ENCODE measurements at places on chromosomes 3 and 15.
A peak's percentile ranks its signal among the peaks of the same experiment; 100 is the strongest.

DNA sequence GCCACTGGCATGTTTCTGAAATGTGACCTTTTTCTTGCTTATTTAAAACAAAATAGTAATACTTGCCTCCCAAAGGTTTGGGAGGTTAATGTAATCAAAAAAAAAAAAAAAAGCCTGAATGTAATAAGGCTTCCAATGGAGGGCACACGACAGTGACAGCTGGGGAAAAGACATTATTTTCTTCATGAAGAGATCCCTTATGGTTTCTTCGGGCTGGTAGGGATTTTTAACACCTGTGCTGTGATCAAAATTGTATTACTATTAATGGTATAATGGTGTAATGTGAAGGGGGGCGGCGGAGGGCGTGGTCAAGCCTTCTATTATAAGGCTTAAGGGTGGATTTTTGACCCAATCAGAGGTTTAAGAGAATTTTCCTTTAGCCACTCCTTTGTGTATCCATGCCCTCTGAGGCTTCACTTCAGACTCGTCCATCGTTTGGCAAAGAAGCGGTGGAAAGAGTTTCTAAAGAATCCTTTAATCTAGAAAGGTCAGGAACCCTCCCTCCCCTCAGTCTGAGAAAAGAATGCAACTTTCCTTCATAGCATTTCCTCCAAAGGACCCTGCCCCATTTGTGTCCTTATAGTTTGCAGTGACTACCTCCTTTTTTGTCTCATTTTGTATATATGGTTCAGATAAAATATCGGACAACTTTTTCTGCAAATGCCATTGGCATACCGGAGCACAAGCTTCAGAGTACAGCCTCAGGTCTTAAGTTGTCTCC lies 89.5 kb upstream of the CHD2 start:
- DNase-seq: peak; percentile 75
- H3K27me3 ChIP-seq: no peaks in the 10 kb centered on the region
- peak overlapping the region; percentile 31 for H3K4me3 ChIP-seq
- peak overlapping the region; percentile 10 for H3K27ac ChIP-seq
- H3K4me1 ChIP-seq: peaks cover 6% of the 10 kb centered on the region
- no peaks in the 10 kb centered on the region for H3K36me3 ChIP-seq

DNA sequence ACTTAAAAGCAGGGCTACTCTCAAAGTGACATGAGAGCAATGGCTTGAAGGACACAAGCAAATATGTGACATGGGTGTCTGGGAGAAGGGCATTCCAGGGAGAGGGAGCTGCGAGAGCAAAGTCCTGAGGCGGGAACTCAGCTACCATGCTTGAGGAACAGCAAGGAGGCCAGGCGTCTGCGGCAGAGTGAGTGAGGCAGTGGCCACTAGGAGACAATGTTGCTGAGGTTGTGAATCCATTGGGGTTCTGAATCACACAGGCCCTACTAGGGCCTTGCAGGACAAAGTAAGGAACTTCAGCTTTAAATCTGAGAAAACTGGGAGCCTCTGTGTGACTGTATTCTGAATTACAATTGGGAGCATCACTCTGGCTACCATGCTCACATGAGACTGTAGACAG lies 94.1 kb upstream of the PRICKLE2 start:
- H3K4me3 ChIP-seq: no peak overlapping the region
- no peaks in the 10 kb centered on the region for H3K4me1 ChIP-seq
- no peak for DNase-seq
- no peaks in the 10 kb centered on the region for H3K36me3 ChIP-seq
- no peak overlapping the region for H3K27ac ChIP-seq

GRCh38 chr3:171420667-171421066 lies 39.5 kb downstream of the TNIK start:
- H3K4me3 ChIP-seq: no peak overlapping the region
- no peaks in the 10 kb centered on the region for H3K4me1 ChIP-seq
- no peaks in the 10 kb centered on the region for H3K36me3 ChIP-seq
- H3K27ac ChIP-seq: no peak overlapping the region
- DNase-seq: no peak
- no peaks in the 10 kb centered on the region for H3K27me3 ChIP-seq

DNA sequence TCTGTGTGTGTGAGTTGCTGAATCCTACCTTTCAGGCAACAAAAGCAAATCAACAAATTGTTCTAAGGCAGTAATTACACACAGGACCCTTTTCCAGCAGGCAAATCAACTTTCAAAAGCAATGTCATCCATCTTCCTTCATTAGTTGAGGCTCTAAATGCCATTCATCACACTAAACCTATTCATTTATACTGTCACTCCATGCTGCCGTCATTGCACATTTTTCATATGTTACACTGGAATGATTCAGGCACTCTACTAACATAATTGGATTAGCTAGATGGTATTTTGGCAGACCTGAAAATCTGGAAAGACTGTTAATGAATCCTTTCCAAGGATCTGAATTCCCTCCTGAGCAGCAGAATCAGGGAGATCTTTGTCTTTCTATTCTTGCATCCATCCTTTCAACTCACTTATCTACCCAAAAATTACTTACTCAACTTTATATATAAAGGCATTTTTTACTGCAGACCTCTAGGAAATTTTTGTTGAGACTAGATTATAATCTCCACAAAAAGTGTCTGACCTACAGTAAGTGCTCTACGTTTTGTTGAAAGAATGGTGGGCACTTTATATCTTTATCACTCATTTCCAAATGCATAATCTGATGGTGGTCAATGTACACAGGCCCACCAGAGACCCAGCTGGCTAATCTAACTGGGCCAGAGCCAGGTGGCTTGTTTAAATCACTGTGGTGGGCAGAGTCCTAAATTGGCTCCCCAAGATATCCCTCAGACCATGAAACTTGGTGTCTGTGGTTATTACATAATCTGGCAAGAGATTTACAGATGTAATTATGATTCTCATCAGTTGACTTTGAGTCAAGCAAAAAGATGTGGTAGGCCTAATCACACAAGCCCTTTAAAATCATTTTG lies 25.0 kb downstream of the MIX23 start:
- H3K27ac ChIP-seq: no peak overlapping the region
- no peak for DNase-seq
- no peak overlapping the region for H3K4me3 ChIP-seq

DNA sequence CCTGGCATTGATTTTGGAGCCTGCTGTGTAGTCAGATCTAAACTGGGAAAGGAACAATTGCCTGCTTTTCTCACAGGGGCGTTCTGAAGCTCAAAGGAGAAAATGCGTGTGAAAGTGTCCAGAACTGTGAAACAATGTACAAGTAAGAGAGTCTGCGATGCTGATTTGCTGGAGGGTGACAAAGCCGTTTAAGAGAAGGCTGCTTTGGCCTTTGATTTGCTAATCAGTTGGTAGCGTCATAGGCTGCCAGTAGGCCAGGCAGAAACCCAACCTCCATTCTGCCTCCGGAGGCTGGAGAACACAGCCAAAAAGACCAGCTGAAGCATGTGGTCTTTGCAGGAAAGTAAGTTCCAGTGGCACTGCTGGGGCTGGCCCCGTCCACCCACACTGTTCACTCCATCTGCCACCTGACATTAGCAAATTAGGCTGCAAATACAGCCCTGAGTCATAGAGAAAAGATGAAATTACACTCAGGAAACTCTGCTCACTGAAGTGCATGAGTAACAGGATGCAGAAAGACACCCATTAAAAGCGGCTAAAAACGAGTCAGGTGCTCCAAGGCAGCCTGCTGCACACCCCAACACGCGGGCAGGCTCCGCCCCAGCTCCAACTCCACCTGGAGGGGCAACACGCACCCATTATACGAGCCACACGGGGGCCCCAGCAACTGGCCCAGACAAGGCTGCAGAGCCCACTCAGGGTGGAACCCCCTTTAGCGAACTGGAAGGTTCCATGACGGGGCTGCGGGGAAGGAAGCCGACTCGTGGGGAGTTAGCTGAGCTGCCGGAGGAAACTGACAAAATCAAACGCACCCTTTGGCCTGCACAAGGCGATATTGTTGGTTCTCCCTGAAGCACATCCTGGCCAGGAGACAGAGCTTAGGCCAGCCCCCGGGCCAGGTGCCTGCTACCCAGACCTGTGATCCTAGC lies 31.6 kb downstream of the ZDHHC19 start:
- no peak overlapping the region for H3K4me3 ChIP-seq
- no peaks in the 10 kb centered on the region for H3K4me1 ChIP-seq
- no peak overlapping the region for H3K27ac ChIP-seq

DNA sequence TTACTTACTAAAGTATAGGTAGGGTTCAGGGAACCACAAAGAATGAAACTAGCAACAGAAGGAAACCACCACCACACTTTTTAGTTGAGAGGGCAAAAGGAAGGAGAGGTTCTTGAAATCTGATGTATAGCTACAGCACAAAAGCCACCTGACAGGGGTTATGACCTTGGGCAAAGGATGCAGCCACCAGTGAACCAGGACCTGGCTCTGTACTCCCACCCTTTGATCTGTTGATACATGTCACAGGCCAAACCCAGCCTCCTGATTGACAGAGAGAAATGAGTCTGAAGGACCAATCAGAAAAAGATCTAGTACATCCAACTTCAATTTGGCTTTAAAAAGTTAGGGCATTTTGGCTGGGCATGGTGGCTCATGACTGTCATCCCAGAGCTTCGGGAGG lies 20.0 kb upstream of the BLM start:
- H3K27me3 ChIP-seq: no peaks in the 10 kb centered on the region
- H3K27ac ChIP-seq: no peak overlapping the region
- DNase-seq: no peak
- no peaks in the 10 kb centered on the region for H3K36me3 ChIP-seq
- no peaks in the 10 kb centered on the region for H3K4me1 ChIP-seq
- H3K4me3 ChIP-seq: no peak overlapping the region
